ENCODE measurements at places on chromosomes 1 and 21.

- DNase-seq: no peak
Observed at GRCh38 chr1:194281376-194281775, 1095.0 kb upstream of the B3GALT2 start.

- no peak for DNase-seq
Observed at GRCh38 chr21:14523234-14523633, 22.9 kb downstream of the SAMSN1 start.

GRCh38 chr21:25862596-25862995 is 127.8 kb downstream of the GABPA start:
- DNase-seq: no peak

DNA sequence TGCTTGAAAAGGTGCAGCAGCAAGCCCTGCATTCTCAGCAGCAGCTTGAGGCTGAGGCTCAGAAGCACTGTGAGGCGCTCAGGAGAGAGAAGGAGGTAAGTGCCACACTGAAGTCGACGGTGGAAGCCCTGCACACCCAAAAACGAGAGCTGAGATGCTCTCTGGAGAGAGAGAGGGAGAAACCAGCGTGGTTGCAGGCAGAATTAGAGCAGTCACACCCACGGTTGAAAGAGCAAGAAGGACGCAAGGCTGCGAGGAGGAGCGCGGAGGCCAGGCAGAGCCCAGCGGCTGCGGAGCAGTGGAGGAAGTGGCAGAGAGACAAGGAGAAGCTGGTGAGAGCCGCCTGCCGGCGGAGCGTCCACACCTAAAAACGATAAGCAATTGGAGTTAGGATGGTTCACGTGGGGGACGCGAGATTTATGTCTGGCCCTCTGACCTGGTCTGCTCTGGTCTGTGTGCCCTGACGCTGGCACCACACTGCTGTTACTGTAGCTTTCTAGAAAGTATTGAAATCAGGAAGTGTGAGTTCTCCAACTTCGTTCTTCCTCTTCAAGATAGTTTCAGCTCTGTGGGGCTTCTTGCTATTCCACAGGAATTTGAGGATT is 26.7 kb upstream of the DIP2A start:
- DNase-seq: no peak

- peak; percentile 69 for DNase-seq
Observed at GRCh38 chr1:202237052-202237451, 43.5 kb downstream of the LGR6 start.

DNA sequence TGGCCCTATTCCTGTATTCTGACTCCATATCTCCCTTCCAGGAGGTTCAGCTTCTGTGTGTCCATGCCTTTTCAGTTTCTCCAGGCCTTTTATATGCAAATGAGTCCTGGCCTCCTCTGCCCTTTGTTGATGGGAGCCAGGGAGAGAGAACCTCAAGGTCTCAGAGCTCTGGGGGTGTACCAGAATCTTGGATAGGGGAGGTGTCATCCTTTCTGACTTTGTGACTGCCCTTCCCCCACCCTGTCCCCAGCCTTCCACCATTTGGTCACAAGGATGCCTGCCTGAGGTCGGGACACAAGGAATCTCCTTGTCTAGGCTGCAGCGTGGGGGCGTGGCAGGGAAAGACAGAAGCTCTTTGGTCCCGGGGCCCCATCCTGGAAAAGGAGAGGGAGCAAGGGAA is 18.6 kb downstream of the LURAP1 start:
- DNase-seq: no peak

DNA sequence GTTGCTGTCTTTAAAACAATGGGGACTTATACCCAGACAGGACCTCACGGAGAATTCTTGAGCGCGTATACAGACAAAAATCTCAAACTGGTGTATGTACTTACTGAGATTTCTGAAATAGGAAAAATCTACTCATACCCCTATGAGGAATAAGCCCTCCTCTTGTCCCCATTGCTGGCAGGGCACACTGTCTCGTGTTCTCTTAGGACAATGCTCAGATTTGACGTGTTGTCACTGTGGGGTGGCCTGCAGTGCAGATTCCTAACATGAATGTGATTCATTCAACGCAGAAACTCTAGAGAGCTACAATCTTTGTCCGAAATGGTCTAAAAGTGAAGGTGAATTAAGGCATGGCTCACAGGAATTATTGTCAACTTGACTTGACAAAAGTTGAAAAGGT is 31.1 kb upstream of the PDE9A start:
- DNase-seq: no peak

DNA sequence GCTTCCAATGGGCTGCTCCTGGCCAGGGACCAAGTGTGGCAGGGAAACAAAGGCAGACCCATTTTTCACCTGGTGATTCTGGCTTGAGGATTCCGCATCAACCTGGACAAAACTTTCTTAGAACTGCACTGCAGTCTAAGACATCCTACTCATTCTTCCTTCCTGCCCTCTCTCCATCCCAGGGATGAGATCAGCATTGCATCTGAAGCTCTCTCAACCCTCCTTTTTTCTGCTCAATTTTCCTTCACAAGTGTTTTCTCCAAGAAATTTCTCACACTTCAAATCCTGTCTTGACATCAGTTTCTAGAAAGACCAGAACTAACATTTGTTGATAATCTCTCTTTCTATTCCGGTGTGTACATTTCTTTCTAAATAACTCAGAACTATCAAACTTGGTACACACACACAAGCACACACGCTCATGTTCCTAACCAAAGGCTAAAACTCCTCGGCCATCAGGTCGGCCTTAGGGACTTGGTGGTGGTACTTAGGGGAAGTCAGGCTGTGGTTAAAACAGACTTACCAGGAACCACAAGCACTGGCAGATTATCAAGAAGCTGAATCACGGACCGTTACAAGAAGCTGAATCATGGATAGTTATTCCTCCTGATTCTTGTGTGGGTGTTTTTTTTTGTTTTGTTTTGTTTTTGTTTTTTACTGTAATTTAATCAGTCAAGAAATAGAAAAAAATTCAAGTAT is 21.0 kb upstream of the CXADR start:
- no peak for DNase-seq

DNA sequence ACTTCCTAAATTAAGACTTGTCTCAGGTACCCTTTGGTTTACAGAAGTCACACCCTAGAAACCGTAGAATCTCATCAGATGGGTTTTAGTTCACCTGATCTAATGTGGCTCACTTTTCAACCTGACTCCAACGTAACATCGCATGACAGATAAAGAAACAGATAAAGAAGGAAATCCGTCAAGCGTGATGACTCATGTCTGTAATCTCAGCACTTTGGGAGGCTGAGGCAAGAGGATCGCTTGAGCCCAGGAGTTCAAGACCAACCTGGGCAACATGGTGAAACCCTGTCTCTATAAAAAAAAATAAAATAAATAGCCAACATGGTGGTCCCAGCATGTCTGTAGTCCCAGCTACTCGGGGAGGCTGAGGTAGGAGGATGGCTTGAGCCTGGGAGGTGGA is 97.3 kb downstream of the SPSB1 start:
- DNase-seq: no peak

DNA sequence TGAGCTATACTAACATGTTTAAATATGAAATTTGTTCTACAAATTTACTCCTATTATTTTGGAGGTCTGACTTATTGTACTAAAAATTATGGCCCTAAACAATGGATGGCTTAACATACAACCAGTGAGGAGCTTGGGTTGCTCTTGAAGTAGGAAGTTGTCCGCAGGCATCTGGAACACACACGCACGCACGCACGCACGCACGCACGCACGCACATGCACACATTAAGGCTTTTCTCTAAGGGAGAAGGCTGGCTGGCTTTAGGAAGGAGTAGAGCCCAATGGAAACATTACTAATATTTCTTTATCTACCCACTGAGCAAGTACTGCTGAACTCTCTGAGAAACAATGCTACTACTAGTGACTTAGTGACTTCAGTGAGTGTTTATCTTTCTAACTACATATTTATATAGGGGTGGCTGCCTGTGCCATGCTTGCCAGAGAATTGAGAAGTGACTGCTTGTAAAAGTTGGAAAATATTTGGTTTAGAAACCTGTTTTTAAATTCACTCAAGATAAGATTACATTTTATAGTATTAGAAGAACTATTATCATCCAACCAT is 16.2 kb upstream of the ARHGAP29 start:
- DNase-seq: no peak

DNA sequence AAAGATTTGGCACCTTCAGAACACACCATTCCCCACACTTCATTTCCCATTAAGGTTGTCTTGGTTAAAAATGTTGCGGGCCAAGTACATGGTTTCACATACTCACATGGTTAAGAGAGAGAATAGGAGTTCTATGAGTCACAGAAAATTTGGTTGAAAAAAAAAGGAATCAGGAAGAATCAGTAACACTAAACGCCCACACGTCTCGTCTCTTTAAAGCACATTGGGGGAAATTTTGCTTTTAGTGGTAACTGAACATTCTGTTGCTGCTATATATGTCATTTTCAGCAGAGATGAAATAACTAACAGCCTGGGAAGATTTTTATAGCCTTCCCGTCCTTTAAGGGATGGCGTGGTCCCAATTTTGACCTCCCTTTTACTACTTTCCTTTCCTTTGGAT is 132.9 kb upstream of the ERG start:
- no peak for DNase-seq
